ENCODE measurements at places on chromosomes 3 and 15.

GRCh38 chr3:20264900-20265567 is 79.0 kb upstream of the SGO1 start:
- DNase-seq: no peak

DNA sequence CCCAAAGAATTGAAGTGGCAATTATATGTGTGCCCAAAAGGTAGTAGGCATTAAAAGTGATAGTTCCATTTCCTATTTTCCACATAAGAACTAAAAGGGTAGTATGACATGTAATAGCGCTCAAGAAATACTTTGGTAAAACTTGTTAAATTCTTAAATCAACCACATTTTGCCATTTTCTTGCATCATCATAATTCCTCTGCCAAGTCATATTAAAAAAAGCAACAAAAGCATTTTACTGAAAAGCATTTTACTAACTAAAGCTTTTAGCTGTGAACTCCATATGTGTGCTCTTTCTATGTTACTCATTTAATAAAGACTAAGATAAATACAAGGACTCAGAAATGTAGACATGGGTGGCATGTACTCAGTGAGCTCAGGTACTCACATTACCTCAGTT is 70.1 kb downstream of the GPR160 start:
- DNase-seq: no peak

DNA sequence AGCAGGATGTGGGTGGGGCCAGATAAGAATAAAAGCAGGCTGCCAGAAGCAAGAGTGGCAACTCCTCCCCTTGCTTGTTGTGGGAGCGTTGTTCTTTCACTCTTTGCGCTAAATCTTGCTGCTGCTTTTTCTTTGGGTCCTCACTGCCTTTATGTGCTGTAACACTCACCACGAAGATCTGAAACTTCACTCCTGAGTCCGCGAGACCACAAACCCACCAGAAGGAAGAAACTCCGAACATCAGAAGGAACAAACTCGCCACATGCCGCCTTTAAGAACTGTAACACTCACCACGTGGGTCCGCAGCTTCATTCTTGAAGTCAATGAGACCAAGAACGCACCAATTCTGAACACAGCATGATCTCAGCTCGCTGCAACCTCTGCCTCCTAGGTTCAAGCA is 72.9 kb downstream of the IL12A start:
- DNase-seq: no peak

DNA sequence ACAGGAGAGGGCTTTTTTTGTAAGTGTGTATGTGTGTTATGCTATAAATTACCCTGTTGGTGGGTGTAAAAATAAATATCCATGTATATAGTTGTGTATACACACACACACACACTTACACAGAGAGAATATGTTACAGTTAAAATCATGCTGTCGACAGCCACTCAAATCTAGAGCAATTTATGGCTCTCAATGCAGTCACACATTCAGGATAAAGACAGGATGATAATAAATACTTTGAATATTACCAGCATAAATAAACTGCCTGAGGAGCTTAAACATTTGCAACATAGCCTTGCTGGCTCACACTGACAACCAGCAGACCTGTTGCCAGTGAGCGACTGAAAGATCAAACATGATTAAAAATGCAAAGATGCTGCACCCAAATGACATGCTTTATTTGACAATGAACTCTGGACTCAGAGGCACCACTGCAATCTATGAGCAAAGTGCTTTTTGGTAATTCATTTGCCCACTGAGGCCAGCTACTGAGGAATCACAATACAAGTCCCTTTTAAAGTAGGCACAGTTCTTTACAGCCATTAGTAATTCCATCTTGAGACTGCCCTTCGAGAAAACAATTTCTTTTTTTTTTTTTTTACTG is 458.9 kb downstream of the FHIT start:
- no peak for DNase-seq

GRCh38 chr3:42960786-42961185 is 18.3 kb upstream of the GASK1A start:
- DNase-seq: no peak

GRCh38 chr15:77181305-77182074 is 110.6 kb upstream of the TSPAN3 start:
- DNase-seq: no peak

GRCh38 chr3:170766253-170766652 is 103.7 kb downstream of the RPL22L1 start:
- DNase-seq: no peak

DNA sequence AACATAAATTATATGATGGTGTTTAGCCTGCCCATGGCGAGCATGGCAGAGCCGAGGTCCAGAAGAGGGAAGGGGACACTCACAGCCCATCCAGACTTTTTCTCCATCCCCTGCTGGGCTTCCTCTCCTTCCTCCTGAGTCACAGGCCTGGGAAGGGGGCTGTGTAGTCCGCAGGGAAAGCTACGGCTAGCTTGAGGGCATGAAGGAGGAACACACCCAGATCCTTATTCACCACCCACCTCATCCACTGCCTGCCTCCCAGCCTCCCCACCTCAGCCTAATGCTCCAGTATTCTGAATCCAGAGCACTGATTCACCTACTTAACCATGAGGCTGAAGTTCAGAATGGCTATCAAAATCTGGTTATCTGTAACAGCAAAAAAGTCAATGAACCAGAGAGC is 97.8 kb downstream of the OXNAD1 start:
- no peak for DNase-seq

DNA sequence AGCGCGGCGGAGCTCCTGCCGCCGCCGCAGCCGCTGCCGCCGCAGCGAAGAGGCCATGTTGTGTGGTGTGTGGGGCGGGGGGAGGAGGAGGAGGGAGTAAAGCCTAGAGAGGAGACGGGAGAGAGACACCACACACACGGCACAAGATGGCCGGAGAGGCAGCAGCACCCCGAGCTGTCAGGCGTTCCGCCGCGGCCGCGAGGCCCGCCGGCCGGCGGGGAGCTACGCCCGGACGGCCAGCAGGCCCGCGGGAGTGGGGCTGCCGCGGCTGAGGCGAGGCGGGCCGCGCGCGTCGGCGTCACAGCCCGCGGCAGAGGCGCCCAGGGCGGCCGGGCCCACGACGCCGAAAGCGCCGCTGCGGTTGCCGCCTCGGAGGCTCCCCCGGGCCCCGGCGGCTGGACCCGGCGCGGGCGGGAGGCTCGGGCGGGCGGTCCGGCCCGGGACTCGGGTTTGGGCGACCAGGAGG is 17.4 kb upstream of the CHD2 start:
- no peak for DNase-seq
